ENCODE measurements at places on chromosomes 16 and 17.

- peaks cover 11% of the 10 kb centered on the region for H3K4me1 ChIP-seq
- H3K36me3 ChIP-seq: no peaks in the 10 kb centered on the region
- no peak overlapping the region for H3K27ac ChIP-seq
- H3K4me3 ChIP-seq: no peak overlapping the region
- no peak for DNase-seq
- no peaks in the 10 kb centered on the region for H3K27me3 ChIP-seq
These were observed 672.4 kb downstream of the CDH11 start for GRCh38 chr16:64449506-64449905.

DNA sequence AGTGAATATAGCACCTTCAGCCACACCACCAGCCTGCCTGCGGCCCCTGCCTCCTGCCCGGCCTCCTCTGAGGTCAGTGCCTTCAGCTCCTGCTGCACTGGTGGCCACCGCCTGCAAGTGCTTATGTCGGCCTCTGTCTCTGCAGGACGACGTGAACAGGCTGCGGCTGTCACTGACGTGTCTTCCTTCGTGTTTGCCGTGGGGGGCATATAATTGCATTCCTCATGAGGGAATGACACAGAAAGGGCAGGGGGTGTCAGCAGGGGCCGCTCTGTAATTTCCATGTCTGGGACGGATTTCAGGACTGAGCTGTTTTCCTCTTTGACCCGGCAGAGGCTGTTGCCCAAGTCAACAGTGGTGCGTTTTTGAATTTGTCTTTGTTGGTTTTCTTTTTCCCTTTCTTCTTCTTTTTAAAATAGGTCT, 28.5 kb downstream of the CMIP start:
- no peak overlapping the region for H3K27ac ChIP-seq
- no peaks in the 10 kb centered on the region for H3K27me3 ChIP-seq
- H3K4me3 ChIP-seq: no peak overlapping the region
- H3K36me3 ChIP-seq: no peaks in the 10 kb centered on the region
- no peak for DNase-seq

- DNase-seq: no peak
- no peak overlapping the region for H3K27ac ChIP-seq
- no peak overlapping the region for H3K4me3 ChIP-seq
These were observed 1.2 kb downstream of the AQP8 start for GRCh38 chr16:25217921-25218320.

DNA sequence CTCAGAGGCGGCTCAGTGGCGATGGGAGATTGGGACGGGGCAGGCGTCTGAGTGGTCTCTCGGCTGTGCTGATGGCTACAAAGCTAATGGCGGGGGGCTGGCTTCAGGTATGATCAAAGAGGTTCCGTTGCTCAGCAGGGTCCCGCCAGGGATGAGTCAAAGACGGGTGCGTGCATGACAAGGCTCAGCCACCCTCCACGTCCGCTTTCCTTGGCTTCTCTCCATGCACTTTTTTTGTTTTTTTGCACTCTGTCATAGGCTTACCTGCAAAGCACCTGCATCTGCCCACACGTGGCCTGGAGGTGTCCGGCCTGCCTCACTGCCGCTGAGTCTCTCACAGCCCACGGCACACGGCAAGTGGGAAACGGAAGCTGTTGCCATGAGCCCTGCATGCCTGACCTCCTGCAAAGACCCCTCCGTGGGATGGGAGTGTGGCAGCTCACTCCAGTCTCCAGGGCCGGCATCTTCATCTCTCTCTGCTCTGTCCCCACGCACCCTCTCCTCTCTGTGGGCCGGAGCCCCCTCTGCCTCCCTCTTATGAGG, 85.5 kb upstream of the ZNF469 start:
- H3K4me1 ChIP-seq: no peaks in the 10 kb centered on the region
- H3K36me3 ChIP-seq: no peaks in the 10 kb centered on the region
- H3K27ac ChIP-seq: no peak overlapping the region

DNA sequence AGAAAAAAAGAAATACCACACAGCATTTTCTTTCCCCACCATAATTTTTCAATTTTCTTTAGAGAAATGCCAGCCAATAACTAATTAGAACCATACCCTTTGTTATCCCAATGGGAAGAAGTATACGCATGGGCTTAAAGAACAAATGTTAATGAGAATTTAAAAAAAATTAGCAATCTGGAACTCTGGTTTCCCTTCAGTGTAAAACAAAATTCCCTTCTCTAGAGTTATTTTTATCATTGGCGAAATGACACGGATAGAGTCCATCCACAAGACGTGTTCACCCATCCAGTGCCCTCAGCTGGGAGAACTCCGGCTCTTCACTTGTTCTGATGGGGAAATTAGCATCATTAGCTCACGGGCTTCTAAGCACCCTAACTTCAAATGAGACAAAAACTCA, 3.3 kb downstream of the NXN start:
- DNase-seq: no peak
- H3K4me3 ChIP-seq: no peak overlapping the region
- H3K4me1 ChIP-seq: peaks cover 2% of the 10 kb centered on the region
- no peaks in the 10 kb centered on the region for H3K36me3 ChIP-seq

GRCh38 chr16:86868786-86869185, 290.4 kb downstream of the FOXL1 start:
- no peak overlapping the region for H3K4me3 ChIP-seq
- DNase-seq: no peak
- H3K27me3 ChIP-seq: peaks cover 37% of the 10 kb centered on the region

DNA sequence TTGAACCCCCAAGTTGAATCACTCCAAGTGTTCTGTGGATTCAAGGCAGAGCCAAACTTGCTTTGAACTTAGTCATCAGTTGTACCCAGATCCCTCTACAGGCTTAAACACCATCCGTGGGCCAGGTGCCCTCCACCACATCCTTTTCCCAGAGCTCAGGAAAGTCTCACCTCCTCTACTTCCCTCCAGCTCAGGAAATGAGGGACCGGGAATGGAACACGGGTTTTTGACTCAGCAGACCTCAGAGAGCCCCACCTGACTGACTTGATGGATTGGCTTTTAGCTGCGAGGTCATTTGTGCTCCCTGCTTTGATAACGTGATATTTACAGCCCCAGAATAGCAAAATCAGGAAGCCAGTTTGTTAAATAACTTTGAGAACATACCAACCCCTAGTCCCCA, 20.1 kb downstream of the GID4 start:
- no peak overlapping the region for H3K4me3 ChIP-seq
- DNase-seq: no peak
- no peaks in the 10 kb centered on the region for H3K4me1 ChIP-seq
- H3K27me3 ChIP-seq: no peaks in the 10 kb centered on the region
- H3K27ac ChIP-seq: no peak overlapping the region
- H3K36me3 ChIP-seq: no peaks in the 10 kb centered on the region

DNA sequence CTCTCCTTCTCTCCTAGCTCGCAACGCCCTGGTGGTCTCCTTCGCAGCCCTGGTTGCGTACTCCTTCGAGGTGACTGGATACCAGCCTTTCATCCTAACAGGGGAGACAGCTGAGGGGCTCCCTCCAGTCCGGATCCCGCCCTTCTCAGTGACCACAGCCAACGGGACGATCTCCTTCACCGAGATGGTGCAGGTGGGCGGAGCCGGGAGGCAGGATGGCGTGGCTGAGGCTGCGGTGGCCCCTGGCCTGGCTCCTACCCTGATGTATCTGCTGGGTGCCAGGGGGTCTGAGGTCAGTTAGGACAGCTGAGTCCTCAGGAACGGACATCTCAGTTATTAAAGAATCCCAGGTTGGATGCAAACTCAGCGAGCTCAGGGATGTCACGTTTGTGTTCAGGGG, 16.7 kb downstream of the SLC26A11 start:
- H3K36me3 ChIP-seq: no peaks in the 10 kb centered on the region
- no peak for DNase-seq
- no peak overlapping the region for H3K27ac ChIP-seq

DNA sequence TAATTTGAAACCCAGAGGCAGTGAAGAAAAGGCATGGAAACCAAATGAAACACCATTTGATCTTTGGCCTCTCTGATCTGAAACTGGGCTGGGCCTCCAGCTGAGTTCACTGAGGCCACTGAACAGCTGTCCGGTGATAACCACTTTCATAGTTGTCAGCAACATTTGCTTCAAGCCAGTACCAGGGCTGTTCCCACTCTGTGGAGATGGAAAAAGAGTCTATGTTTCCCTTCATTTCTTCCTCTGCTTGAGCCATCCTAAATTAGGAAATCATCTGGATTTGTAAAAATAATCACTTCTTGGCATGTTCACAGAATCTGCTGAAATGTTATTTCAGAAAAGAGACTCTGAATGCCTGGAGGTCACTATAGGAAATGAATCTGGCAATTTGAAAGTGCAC, 119.3 kb downstream of the STX8 start:
- peak; percentile 61 for DNase-seq
- no peak overlapping the region for H3K4me3 ChIP-seq
- no peaks in the 10 kb centered on the region for H3K27me3 ChIP-seq
- H3K27ac ChIP-seq: no peak overlapping the region
- H3K4me1 ChIP-seq: peaks cover 13% of the 10 kb centered on the region

GRCh38 chr16:11914210-11915113, 1.3 kb downstream of the GSPT1 start:
- peak; percentile 46 for DNase-seq
- peak overlapping the region; percentile 86 for H3K4me3 ChIP-seq
- H3K27me3 ChIP-seq: no peaks in the 10 kb centered on the region
- 0 out of 2 replicates have a peak, but pooled peaks cover 3% of the 10 kb centered on the region for H3K36me3 ChIP-seq

DNA sequence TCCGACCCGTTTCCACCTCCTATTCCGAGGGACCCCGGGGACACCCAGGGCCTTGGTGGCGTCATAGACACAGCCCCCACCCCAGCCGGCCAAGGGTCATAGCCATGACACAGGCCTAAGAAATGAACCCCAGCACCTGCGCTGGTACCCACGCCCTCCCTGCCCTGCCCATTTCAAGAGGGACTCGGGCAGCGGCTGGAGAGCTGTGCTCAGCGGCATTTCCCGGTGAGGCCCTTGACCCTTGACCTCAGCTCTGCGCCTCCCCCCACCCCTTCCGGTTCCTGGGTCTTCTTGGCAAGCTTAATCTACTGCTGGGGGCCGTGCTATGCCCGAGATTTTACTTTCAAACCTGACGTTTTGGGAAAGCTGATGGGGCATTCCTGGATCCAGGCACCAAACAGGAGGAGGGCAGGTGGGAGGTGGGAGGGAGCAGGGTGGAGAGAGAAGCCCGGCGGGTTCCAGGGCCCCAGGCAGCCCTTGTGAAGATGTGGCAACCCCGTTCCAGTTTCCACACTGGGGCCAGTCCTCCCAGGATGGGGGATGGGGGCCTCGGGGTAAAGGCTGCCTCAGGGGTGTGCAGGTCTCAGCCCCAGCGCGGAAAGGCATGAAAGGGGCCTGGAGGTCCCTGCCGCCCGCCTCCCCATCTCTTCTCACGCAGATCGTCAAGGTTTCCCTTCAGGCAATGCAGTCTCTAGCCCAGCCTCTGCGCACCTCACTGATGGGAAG, at the start of gene SLC22A31:
Gene SLC22A31, minus strand, starts transcription at position 414 of the 726 bp plus-strand sequence. Its CDS starts 36 bp downstream, at position 378.
- H3K4me3 ChIP-seq: no peak within 1 kb of the TSS
- H3K4me1 ChIP-seq: no peaks in the 10 kb centered on the region
- no peaks in the 10 kb centered on the region for H3K27me3 ChIP-seq

DNA sequence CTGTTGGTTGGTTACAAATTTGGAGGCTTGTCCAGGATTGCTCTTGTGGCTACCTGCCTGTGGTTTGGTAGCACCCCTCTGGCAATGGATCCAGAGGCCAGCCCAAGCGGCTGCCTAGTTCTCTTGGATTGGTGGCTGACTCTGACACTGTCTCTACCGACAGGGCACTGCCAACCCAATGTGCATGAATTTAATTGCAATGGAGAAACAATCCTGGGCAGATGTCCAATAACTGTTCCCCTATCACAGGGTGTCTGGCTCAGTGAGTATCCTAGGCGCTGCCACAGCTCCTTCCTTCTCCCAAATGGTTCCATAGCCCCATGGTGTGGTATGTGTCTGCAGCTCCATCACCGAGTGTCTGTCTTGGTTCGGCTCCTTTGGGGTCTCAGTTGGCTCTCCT, 19.5 kb downstream of the N4BP1 start:
- no peaks in the 10 kb centered on the region for H3K4me1 ChIP-seq
- H3K27ac ChIP-seq: no peak overlapping the region
- DNase-seq: no peak
- no peaks in the 10 kb centered on the region for H3K36me3 ChIP-seq
- no peaks in the 10 kb centered on the region for H3K27me3 ChIP-seq
- no peak overlapping the region for H3K4me3 ChIP-seq

GRCh38 chr16:79365702-79366101, 234.8 kb downstream of the MAF start:
- no peak overlapping the region for H3K4me3 ChIP-seq
- no peak for DNase-seq
- H3K27me3 ChIP-seq: no peaks in the 10 kb centered on the region
- H3K36me3 ChIP-seq: no peaks in the 10 kb centered on the region
- H3K27ac ChIP-seq: no peak overlapping the region

DNA sequence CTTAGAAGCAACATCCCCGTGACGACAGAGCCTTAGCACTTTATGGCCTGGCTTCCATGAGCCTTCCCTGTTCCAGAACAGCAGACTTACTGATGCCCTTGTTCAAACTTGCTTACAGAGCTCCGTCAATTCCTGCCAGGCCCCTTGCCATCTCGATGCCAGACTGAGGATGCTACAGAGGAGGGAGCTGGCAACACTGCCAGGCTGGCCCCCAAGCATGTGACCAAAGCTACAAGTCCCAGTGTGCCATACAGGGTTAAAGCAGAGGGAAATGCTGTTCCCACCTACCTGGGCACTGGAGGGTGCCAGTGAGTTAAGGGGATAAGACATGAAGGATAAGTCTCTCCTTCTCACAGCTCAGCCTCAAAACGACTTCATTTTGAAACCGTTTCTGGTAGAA, 33.5 kb upstream of the SREBF1 start:
- no peak for DNase-seq
- no peak overlapping the region for H3K27ac ChIP-seq

- DNase-seq: no peak
- no peak overlapping the region for H3K4me3 ChIP-seq
- H3K36me3 ChIP-seq: no peaks in the 10 kb centered on the region
These were observed 516.8 kb downstream of the MAF start for GRCh38 chr16:79083508-79084299.

DNA sequence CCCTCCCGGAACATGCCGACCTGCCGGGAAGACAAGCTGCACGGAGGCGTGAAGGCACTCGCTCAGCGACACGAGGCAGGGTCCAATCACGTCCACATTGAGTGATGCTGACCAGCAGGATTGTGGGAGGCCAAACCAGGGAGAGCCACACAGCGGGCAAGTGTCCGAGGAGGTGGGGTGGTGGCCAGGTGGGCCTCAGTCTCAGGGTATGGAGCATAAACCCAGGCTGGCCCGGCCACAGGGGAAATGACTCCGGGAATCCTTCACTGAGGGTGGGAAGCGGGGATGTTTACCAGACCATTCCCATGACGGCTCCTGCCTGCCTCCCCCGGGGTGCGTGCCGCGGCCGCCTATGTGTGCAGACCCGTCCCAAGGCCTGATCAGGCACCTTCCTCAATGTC, 62.5 kb downstream of the RPH3AL start:
- peaks cover 68% of the 10 kb centered on the region for H3K27me3 ChIP-seq
- no peak overlapping the region for H3K4me3 ChIP-seq
- no peak overlapping the region for H3K27ac ChIP-seq
- no peaks in the 10 kb centered on the region for H3K36me3 ChIP-seq

GRCh38 chr17:73621685-73622084, 22.6 kb downstream of the SDK2 start:
- H3K27ac ChIP-seq: no peak overlapping the region
- DNase-seq: no peak
- peaks cover 49% of the 10 kb centered on the region for H3K27me3 ChIP-seq
